ENCODE measurements at places on chromosomes 3 and 15. TPM values are rescaled to one million over a fixed set of nuclear protein-coding genes. Genes with fewer than 3 reads are reported as not detected.

SLC35A5 gene
- total RNA-seq: 28.0 TPM

SNRPN gene
- total RNA-seq: 170 TPM

QTRT2 gene
- 36.7 TPM for total RNA-seq

PLSCR5 gene
- total RNA-seq: not detected

INSYN1 gene
- 1.7 TPM for total RNA-seq

ZNF385D gene
- total RNA-seq: not detected

IRAK2 gene
- total RNA-seq: 20.1 TPM

LTK gene
- under 0.01 TPM for total RNA-seq

CIB1 gene
- total RNA-seq: 27.0 TPM

DAG1 gene
- 71.6 TPM for total RNA-seq

SPINK8 gene
- total RNA-seq: not detected

CACNA2D3 gene
- 1.0 TPM for total RNA-seq

CIDEC gene
- not detected for total RNA-seq

SAMD7 gene
- not detected for total RNA-seq

PIERCE2 gene
- 1.4 TPM for total RNA-seq

C3orf70 gene
- total RNA-seq: under 0.01 TPM

All from nasal cavity respiratory epithelium epithelial cell of viscerocranial mucosa (primary cell).